HT-29 (cell line): ENCODE measurements at places on chromosomes 16 and 17.

DNA sequence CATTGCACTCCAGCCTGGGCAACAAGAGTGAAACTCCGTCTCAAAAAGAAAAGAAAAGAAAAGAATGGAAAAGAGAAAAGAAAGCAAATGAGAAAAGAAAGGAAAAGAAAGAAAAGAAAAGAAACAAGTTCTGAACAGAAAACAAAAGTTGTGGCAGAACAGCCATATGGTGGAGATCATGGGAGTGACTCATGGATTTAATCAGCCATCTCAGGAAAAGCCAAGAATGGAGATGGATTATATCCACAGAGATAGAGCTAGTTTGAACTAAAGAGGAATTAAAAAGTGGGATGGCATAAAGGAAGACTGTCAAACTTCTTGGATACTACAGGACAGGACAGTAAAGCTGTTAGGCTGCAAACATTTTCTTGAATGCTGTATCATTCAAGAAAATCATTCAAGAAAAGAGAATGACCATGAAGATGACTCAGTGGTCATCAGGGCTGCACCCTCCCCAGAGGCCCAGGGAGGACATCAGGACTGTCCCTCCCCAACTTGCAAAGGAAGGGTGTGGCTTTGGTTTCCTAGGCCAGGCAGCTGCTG lies 120.6 kb downstream of the USP22 start:
- no peak for DNase-seq

DNA sequence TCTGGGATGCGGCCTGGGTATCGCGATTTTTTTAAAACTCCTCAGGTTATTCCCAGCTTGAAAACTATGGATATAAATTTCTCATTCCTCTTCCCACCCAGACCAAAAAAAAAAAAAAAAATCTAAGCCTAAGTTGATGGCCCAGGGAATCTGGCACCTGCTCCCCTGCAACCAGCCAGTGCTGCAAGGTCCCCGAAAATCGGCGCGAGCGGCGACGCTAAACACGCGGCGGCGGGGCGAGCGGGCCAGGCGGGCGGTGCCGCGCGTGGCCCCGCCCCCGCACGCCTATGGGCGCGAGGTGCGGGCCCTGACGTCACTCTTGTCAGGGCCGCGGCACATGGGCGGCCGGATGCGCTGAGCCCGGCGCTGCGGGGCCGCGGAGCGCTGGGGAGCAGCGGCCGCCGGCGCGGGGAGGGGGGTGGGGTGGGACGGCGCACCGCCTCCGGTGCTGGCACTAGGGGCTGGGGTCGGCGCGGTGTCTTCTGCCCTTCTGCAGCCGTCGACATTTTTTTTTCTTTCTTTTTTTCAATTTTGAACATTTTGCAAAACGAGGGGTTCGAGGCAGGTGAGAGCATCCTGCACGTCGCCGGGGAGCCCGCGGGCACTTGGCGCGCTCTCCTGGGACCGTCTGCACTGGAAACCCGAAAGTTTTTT lies at the start of gene HLF:
Gene HLF (plus strand): TSS at position 316 of the 654 bp plus-strand sequence. CDS start 525 bp downstream, outside the sequence.
- peak; percentile 71 for DNase-seq

- DNase-seq = no peak
Observed at GRCh38 chr16:56985962-56986360, 3.4 kb upstream of the NLRC5 start.

GRCh38 chr17:56774650-56775049 lies 59.1 kb downstream of the C17orf67 start:
- no peak for DNase-seq

DNA sequence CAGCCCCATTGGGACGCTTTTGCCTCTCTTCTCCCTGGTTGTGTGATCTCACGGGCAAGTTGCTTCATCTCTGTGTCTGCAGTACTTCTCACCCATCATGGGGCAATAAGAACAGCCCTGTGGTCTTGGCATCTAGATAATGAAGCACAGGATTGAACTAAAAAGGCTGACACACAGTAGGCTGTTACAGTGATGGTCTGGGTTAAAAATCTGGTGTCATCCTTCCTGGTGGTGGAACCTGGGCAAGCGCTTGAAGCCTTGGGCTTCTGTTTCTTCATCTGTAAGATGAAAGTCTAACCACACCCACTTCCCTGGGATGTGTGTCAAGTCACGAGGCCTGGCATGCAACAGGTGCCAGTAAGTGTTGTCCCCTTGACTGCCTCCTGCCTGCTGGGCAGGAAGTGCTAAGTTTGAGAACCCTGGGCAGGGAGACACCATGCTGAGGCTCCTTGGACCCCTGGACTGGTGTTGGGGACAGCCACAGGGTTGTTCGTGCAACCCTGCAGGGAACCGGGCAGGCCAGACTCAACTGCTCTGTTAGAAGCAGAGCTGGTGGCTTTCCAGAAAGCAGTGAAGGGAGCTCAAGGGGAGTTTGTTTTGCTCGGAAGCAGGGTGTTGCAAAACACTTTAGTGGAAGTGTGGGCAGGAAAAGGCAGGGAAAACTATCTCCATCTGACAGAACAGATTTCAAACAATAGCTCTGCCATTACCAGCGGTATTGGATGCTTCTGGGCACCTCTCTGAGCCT lies 5.9 kb upstream of the MAP2K3 start:
- DNase-seq = no peak

DNA sequence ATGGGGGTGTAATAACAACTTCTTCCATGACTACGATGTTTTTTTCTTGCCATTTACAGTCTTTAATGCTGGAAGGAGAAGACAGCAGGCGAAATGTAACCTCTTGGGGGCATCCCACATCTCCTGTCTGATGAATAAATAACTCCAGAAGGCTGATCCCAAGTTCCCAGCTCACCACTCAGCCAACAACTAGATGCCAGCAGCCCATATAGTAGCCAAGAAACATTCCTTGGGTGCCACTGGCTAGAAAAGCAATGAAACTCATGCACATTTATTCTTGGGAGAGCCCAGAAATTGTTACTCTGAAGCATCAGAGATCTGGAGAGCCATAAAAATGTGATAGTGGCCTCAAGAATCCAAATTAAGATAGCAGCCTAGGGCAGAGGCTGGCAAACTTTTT lies 22.7 kb upstream of the TMEM101 start:
- DNase-seq = no peak

- peak; percentile 52 for DNase-seq
Observed at GRCh38 chr16:68436581-68436980, 11.7 kb downstream of the SMPD3 start.

DNA sequence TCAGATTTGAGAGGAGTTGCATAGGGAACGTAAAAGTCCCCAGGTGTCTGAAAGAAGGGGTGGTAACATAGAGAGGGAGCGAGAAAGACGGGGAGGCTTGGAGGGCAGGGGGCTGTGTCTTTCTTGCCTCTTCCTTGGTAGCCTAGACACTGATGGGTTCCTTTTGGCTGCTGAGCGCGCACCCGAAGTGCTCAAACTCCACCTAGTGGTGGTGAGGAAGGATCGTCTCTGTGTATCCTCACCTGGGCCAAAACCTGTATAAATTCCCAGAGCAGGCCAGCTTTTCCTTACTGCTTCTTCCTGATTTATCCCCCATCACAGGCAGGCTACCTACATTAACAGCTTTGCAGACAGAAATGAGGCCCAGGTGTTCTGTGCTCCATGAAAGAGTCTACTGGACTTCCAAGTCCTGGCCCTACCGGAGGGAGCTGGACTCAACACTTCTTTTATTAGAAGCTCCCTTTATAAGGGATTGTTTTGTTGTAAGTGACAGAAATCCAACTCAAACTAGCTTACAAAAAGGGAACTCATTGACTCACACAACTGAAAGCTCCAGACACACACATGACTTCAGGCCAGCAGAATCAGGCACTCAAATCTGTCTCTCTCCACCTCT lies 5.5 kb upstream of the SLC25A35 start:
- peak; percentile 49 for DNase-seq

DNA sequence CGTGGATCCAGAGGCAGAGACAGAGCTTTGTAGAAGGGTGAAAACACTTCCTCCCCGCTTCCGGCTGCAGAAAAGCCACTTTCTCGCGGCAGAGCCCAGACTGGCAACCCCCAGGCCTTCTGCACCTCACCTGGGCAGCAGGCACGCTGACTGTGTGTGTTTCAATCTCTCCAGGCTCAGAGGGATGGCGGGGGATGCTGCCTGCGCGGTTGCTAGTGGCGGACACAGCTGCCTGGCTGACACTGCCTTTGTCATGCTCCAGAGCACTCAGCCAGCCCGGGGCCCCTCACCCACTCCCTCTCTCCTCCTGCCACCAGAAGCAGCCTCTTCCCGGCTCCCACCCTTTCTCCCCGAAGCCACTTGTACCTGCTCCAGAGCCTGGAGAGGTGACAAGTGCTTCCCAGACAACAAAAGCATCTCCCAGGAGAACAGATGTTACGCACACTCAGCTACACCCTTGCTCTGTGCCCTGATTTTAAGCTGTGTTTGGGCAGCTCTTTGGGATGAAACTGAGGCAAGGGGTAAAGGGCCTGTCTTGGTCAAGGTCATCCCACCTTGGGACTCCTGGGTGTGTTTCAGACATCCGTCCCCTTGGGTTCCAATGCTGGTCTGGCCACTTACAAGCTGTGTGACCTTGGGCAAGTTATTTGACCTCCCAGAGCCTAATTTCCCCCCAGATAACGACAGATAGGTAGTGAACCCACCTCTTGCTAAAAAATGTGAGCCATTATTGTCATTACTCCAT lies 9.2 kb upstream of the GLIS2 start:
- DNase-seq = no peak

- peak; percentile 79 for DNase-seq
Observed at GRCh38 chr17:41772586-41773189, 13.8 kb downstream of the JUP start.
